OCI-LY7 (cell line): ENCODE measurements at places on chromosomes 7 and 10. TPM values are rescaled to one million over a fixed set of nuclear protein-coding genes. Genes with fewer than 3 reads are reported as not detected.

- no peak for DNase-seq
These were observed 101.5 kb upstream of the TAS2R16 start for GRCh38 chr7:123096976-123097375.

GRCh38 chr7:40059057-40059456 lies 75.4 kb downstream of the MPLKIP start:
- DNase-seq: no peak

DNA sequence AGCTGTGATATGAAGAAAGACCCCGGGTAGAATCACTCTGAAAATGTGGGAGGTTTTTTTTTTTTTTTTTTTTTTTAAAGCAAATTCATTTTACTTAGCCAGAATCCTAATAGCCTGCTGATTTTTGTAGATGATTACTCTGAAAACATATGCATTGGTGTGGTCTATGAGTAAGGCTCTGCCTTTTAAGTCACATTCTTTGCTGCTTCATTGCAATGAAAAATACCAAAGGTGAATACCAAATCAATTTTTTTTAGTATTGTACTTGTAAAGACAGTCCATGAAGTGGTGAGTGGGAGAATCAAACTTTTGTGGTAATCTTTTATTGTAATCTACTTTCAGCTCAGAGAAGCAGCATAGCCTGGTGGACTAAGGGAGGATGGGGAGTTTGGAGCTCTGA lies 130.3 kb downstream of the SDK1 start:
- no peak for DNase-seq

GRCh38 chr10:133041101-133041500 lies 46.6 kb upstream of the ADGRA1 start:
- no peak for DNase-seq

GRCh38 chr10:47349516-47349915 lies 1.4 kb downstream of the RBP3 start:
- no peak for DNase-seq

The AKAP9 gene
- 38.1 and 43.0 TPM in 2 replicates for total RNA-seq

DNA sequence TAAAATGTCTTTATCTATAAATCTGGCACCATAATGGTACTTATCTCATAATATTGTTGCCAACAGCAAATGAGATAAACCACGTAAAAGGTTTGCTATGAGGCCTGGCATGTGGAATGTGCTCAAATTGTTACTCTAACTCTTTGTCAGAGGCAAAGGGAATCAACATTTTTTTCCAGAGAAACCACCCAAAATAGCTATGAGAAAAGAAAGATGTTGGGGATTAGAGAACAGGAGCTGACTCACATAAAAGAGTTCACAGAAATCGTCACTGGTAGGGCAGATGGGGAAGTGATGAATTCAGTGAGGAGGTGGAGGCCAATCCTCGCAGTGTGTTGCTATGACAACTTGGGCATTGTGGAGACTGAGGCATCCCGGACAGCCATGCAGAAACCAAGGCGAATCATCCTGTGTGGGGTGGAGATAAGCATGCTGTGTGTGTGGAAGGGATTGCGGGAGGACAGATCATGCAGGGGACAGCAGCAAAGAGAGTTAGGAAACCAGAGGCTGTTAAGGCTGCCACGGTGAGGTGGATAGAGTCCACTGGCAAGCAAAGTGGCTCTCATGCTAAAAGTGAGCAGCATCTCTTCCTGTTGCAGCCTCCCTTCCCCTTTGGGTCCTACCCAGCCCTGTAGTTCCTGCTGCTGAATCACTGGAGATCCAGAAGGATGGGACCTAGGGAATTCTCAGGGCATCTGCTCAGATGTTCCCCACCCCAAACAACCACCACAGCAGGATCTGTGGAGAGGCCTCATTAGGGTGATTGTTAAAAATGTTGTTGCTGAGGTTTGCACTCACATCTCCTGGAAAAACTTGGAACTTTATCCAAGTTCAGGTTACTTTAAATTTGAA lies 103.9 kb downstream of the CUBN start:
- no peak for DNase-seq

GRCh38 chr10:72685264-72685921 lies 6.5 kb upstream of the MCU start:
- no peak for DNase-seq
